ENCODE measurements at places on chromosomes 11 and 22.

DNA sequence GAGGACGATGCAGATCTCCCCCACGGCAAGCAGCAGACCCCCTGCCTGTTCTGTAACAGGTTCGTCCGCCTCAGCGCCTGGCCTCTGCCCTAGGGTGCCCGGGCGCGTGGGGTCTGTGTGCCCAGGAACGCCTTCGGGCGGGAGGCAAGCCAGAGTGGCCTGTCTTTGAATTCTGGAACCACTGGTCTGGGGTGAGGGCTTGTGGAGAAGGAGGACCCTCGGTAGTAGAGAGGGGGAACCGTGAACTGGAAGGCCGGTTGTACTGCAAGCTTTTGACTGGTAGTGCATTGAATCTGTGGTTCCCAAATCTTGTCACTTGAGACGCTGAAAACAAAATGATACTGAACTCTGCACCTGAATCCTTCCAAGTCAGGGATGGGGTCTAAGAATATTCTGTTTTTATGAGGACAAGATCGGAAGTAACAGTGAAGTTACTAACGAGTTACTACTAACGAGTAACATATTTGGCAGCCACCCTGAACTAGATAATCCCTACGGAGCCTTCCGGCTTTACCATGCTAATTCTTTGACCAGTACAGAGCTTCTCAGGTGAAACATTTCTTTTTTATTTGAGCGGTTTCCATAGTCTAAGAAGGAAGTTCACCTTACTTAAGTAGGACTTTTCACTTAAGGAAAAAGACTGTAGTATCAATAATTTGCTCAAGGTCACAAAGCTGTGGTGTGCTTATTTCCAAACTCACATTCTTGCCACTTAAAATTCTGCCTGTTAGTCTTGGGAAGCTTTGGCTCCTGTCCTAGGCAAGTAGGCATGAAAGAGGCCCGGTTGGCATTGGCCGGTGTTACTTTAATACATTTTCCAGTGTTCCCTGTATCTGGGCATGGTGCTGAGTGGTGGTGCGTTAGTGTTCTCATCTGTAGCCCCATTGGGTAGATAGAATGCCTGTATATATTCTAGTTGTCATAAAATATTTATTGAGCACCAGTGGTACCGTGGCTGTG is 860 bp downstream of the PRMT3 start:
- DNase-seq: peak; percentile 33

- no peak for DNase-seq
These were observed 44.4 kb downstream of the P4HA3 start for GRCh38 chr11:74267014-74267413.

DNA sequence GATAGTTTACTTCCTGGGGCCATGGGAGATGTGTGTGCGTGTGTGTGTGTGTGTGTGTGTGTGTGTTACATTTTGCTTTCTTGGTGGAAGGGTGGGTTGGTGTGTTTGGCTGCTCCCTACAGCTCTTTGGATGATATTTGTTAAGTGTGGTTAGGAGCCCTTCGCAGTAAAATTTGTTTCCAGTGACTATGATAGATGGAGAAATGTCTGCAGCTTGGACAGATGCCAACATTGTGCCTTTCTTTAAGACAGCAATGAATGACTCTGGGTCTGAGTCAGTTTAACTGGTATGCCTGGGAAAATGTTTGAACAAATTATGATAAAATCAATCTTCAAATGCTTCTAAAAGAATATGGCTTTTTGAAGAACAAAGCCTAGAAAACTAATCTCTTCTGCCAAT is 102.7 kb upstream of the TRPC6 start:
- peak; percentile 75 for DNase-seq

- no peak for DNase-seq
These were observed 32.3 kb downstream of the WEE1 start for GRCh38 chr11:9605742-9606141.

- no peak for DNase-seq
These were observed 32.0 kb upstream of the TESMIN start for GRCh38 chr11:68783216-68783821.

DNA sequence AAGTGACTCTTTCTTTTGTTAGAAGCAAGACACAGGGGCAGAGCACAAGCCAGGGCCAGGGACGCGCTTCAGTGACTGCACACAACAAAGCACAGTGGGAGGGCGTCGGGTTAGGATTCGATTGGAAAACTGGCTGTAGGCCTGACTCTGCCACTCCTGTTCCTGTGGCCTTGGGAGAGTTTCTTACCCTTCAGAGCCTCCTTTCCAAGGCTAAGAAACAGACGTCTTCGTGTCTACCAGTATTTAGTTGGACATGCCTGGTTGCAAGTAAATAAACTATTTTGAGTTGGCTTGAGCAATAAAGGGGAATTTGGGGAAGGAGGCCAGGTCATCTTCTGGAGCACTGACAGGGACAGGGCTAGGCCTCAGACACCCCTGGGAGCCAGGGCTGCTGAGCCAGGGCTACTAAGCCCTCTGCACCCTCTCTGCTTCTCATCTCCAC is 549.1 kb downstream of the INSC start:
- no peak for DNase-seq

DNA sequence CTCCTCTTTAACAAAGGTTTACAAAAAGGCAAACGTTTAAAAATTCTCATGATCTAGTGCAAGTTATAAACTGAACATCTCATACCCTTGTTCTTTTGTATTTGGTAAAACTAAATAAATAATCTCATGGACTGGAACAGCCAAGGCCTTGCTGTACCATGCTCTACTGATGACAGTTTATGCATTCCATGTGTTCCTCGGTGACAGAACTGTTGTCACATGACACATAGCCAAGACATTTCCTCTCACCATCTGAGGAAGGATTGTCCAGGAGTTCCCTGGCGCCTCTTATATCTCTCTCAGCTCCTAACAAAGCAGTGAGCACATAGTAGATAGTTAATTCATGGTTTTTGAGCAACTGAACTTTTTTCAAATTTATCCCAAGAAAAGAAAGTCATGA is 12.6 kb downstream of the CCDC83 start:
- no peak for DNase-seq

- no peak for DNase-seq
These were observed 78.6 kb downstream of the PARVA start for GRCh38 chr11:12455938-12456337.

GRCh38 chr11:101912823-101913284 is 2.0 kb upstream of the CEP126 start:
- no peak for DNase-seq

GRCh38 chr11:97354576-97354975 is 964.8 kb downstream of the JRKL start:
- no peak for DNase-seq

- DNase-seq: no peak
These were observed 3.5 kb downstream of the ZDHHC24 start for GRCh38 chr11:66542362-66542761.

All from urothelium cell line (cell line).